Stimulated activated CD4-positive, alpha-beta T cell treated with anti-CD3 and anti-CD28 coated beads, Interleukin-1b, Interleukin-23, amount 100 ng/mL, for 1 hour (primary cell): ENCODE measurements at places on chromosomes 2 and 18.

DNA sequence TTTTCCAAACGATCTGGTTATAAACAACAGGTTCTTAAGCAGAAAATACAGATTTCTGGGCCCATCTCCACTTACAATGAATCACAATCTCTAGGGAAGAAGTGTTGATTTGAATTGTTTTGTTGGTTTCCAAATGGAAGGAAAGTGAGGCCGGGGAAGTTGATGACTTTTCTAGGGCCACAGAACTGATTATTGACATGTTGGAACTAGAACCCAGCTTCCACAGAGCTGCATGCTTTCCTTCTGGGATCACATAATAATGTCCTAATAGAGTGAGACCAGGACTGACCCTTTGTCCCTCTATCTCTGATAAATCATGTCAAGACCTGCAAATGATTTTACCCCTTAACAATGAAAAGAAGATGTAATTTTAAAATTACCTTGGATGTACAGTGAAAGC is 332.2 kb downstream of the OSR1 start:
- DNase-seq: no peak

DNA sequence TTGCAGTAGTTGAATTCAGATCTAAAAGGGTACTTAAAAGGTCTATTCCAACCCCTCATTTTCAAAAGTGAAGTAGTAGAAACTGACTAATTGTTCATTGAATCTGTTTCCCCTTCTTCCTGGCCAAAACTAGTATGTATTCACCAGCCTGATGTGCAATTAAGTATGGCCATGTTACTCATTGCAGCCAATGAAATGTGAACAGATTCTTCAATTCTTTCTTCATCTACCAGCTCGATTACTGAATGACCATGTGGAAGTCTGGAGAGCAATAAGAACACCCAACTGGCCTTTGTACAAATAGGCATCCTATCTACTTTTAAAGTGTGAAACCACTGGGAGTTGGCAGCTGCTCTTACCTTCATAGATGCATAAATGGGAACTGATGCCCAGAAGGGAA is 449.0 kb upstream of the ID2 start:
- no peak for DNase-seq

GRCh38 chr2:161414042-161415033 is 1.8 kb upstream of the TBR1 start:
- no peak for DNase-seq

- DNase-seq: no peak
Measured at GRCh38 chr2:201452058-201452921, 750 bp downstream of the STRADB start.
